GM12892 (cell line): ENCODE measurements at places on chromosomes 7 and 10.

GRCh38 chr7:92613720-92614119 lies 23.5 kb upstream of the FAM133B start:
- no peak for DNase-seq

GRCh38 chr7:12584930-12585329 lies 14.4 kb downstream of the SCIN start:
- no peak for DNase-seq

- no peak for DNase-seq
Observed at GRCh38 chr10:101234333-101234732, 5.1 kb upstream of the LBX1 start.

DNA sequence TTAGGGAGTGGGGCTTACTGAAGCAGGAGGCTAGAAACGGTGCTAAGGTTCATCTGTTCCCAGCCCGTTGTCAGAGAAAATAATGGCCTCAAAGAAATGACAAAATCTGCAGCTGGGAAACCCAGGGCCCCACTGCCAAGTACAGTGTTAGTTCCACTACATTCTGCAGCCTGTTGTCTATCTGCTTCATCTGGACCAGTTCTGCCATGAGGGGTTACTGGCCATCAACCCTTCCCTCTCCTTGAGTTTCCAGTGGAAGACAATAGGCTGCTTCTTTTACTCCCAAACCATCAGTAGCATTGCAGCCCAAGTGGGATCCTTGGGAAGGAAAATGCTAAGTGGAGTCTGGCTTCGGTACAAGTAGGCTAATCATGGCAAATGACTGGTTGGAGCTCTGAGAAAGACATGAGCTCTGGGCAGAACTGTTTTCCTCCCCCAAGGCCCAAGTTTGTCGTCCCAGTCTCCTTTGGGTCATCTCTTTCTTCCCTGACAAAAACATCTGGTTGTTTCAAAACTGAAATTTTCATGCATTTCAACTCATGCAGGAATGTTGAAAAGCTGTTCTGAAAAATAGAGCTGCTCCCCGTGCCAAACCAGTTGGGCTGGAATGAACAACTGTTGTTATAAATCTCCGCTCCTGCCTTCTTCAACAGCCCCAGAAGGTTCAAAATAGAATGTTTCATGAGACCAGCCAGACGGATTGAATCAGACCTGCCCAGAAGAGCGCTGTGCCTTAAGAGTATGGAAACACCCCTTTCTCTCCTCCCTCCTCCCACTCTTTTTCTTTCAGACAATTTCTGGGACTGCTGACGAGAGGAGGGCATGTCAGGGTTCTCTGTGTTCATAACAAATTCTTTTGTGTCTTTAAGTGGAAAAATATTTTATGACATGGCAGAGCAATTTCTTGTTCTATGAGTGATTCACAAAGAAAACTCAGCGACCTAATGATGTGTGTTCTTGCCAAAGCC lies 116.6 kb downstream of the RAB18 start:
- DNase-seq, result no peak
